ENCODE measurements at places on chromosomes 2 and 18. TPM values are rescaled to one million over a fixed set of nuclear protein-coding genes. Genes with fewer than 3 reads are reported as not detected.

- ATAC-seq = no peak
Measured at GRCh38 chr2:75562513-75562864, 1.8 kb upstream of the EVA1A start.

Gene FLACC1
- total RNA-seq = 1.1 TPM

Gene TIMM21
- 60.7 TPM for total RNA-seq

GRCh38 chr2:211516537-211516936 is 960.1 kb downstream of the CPS1 start:
- no peak for ATAC-seq

DNA sequence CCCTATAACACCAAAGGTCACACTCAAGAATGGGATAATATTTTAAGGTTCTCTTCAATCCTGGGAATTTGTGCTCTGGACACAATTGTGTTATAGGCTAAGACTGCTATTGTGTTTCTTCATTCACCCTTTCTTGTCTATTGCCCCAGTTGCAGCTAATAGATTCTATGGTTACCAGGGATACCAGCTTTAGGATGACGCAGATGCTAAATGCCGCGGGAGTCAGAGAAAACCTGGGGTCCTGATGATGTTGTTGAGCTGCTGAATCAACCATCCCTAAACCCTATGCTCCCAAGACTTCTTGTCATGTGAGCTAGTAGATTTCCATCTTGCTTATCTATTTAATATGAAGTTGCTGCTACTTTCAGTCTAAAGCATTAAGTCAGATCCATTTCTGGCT is 5.4 kb downstream of the CRYGD start:
- no peak for ATAC-seq

- no peak for ATAC-seq
Measured at GRCh38 chr2:205682971-205683501, 735 bp downstream of the NRP2 start.

GRCh38 chr18:63980027-63980426 is 10.1 kb downstream of the SERPINB8 start:
- ATAC-seq = no peak

DNA sequence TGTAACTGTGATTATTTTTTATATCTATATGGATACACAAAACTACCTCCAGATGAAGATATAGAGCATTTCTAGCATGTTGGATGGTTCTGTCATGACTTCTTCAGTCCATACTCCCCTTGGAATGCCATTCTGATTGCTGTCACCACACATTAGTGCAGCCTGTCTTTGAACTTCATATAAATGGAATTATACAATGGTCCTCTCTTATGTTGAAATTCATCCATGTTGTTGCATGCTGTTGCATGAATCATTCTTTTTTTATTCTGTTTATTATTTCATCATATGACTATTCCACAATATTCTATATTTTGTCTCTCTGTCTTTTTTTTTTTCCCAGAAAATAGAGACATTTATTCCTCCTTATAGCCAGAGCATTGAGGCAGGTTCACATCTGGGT is 74.1 kb downstream of the OSBPL6 start:
- ATAC-seq = no peak

Gene FSHR
- total RNA-seq = not detected

Gene EML6
- 1.0 TPM for total RNA-seq

Gene RND3
- total RNA-seq = not detected

All from activated T-helper 17 cell treated with anti-CD3 and anti-CD28 coated beads, Interleukin-2, amount 50 U/mL, for 72 hours (primary cell).